ENCODE measurements at places on chromosomes 12 and 14.
A peak's percentile ranks its signal among the peaks of the same experiment; 100 is the strongest.

DNA sequence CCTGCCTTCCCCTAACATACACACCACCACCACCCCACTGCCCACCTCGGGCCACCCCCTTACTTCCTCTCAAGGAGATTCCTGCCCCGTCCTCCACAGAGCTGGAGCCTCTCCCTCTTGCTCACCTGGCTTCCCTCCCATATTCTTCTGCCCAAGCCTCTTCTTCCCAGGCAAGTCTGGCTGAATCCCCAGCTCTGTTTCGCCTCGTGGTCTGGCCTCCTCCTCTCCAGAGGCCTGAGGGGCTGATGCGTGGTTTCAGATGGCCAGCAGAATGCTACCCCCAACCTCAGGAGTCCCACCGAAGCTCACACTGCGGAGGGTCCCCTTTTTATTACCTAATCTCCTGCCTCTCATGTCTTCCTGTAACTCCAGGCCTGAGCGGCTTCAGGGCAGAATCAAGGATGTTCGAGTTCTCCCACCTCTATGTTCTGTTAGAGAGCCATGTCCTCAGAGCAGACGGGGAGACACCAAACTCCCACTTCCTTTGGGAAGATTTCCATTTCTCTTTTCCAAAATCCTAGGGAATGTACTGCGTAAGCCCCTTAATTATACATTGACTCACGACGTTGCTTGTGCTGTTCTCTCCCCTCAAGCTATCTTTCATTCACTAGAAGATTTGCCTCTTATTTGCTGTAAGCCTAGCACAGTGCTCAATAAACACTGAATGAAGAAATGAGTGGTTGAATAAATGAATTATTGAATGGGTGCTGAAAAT is 33.9 kb upstream of the LTBP2 start:
- no peak for DNase-seq

GRCh38 chr14:92663049-92663448 is 85.4 kb downstream of the LGMN start:
- no peak for DNase-seq

GRCh38 chr12:113022563-113023297 is 33.8 kb upstream of the DTX1 start:
- no peak for DNase-seq

DNA sequence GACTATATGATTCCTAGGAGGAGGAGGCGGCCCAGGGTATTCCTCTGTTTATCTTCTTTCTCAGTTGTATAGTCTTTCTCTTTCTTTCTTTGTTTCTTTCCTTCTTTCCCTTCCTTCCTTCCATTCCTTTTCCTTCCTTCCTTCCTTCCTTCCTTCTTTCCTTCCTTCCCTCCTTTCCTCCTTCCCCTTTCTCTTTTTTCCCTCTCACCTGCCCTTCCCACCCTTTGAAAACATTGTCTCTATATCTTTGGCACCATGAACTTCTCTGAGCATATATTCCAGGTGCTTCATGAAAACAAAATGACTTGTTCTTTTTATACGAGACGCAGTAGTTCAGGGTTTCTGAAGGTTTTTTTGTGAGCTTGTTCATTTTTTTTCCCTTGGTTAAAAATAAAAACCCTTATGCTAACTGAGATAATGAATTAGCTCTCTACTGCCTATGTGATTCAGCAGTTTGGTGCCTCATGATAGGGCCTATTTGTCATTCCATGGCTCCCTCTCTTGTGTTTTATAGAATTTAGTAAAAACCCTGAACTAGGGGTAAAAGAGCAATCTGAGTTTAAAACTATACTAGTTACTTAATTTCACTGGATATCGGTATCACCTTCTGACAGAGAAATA is 3.2 kb upstream of the TESPA1 start:
- DNase-seq, result no peak

DNA sequence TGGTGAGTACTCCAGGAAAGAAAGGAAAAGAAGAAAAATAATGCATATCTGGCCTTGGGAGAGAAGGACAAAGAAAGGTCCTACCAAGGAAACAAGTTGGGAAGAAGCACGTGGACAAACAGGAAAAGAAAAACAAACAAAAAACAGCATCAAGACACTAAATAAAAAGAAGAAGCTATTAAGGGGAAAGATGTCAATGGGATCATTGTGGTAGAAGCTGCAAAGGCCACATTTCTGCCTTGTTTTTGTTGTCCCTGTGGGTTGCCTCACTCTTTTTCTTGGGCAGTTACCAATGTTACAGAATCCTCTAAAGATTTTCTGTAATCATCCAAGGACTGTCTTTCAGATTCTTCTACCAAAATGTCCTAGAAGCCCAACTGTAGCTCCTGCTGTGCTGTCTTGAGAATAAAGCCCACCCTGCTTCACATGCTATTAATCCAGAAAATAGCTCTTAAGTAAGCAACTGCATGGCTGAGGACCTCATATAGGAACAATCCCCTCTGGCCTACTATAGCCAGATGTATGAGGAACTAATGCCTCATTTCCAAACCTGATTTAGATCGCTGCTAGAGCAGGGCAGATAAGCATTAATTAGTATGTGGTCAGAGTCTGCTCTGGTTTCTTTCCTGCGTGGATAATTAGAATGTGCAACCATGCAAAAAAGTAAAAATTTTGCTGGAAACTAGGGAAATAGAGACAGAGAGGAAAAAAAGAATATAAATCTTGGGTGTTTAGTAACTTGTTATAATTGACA is 10.2 kb upstream of the CPNE8 start:
- no peak for DNase-seq

DNA sequence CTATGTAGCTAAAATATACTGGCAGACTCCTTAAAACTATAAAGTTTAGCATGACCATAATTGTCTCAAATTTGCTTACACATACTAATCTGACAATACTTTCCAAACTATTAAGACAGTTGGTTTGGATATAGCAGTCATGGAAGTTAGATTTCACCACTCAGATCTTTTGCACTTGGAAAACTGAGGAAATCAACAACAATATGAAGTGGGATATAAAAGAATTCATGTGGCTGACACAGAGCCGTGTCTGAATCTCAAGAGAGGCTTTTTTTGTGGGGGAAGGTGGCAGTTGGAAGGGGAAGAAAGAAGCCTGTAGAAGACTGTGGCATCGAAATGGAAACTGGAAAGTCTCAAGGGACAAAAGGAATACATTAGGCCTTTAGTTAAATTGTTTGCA is 166.6 kb upstream of the FLRT2 start:
- no peak for DNase-seq

GRCh38 chr14:25004389-25004809 is 45.5 kb downstream of the STXBP6 start:
- DNase-seq, result no peak

DNA sequence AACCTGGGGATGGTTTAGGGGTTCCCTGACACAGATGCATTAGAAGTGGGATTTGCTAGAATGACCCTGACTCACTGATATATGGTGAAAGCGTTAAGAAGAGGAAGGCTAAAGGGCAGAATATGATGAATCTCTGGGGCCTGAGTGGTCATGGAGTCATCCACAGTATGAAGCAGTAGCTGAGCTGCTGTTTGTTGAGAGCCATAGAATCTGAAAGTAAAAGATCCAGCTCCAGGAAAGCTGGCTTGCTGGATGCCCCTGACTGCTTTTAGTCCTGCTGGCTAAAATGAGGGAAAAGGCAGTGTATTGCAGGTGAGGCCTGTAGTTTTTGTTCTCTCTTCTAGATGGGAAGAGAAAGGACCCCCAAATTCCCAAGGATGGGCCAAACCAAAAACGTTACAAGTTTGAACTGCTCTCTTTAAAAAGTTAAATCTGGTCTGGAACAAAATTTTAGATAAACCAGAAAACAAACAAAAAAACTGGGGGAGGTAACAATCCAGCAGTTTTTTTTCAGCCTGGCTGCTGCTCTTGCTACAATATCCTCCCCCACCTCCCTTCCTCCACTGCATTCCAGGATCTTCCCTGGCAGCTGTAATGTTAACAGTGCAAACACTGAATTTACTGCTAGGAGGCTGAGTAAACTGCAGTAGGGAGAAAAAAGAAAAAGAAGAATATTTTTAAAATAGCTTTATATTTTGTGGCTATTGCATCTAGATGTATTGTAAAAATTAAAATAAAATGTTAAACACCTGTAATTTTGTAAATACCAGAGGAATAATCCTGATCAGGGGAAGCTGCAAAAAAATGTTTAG is 16.5 kb downstream of the SEL1L start:
- no peak for DNase-seq

- DNase-seq, result no peak
These were observed 700.2 kb downstream of the DIO2 start for GRCh38 chr14:79511146-79511545.

DNA sequence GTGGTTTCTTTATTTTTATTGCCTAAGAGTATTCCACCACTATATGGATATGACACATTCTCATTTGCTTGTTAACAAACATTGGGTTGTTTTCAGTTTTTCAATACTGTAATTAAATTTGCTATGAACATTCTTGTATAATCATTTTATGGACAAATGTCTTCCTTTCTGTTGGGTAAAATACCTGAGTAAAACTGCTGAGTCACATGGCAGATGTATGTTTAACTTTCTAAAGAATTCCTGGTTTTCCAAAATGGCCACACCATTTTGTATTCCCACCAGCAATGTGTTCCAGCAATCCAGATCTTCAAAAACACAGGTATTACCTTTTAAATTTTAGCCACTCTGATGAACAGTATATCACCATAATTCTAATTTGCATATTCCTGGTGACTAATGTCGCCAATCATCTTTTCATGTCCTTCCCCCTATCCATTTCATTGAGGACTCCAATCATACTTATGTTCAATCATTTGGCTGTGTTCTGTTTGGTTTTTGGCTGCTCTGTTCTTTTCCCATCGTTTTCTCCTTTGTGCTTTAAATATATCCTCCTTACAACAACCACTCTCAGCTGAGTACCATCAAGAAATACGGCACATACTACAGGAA is 36.0 kb downstream of the CDK17 start:
- DNase-seq, result no peak

DNA sequence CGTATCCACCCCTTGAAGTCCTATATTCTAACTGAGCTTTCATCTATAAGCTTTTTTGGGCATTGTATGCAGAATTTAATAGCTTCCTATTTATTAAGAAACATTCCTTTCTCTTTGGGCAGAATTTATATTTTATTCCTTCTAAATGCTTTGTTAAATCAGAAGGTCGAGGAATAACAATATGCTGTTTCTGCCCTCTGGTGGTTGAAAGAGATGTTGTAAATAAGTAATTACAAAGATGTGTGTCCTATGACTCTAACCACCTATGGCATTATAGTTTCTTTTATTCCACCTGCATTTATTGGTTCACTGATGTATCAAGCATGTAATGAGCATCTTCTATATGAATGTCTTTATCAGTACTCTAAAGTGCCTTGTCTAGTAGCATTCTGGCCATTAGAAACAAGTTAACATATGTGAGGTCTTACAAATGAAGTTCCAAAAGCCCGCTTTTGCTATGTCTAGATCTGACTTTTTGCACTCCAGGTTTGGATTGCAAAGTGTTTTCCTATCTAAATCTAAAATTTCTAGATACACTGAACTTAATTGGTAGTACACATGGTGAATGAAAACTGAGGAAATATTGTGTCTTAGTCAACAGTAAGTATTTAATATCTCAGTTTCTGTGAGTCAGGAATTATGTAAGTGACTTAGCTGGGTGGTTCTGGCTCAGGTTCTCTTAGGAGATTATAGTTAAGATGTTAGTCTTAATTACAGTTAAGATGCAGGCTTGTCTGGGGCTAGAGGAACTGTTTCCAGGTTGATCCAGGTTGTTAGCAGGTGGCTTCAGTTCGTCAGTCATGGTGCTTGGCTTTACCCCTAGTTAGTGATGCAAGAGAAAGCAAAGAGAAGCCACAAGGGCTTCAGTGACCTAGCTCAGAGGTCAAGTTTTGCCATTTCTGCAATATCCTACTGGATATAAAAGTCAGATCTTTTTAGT is 57.5 kb downstream of the PLEKHA5 start:
- no peak for DNase-seq

DNA sequence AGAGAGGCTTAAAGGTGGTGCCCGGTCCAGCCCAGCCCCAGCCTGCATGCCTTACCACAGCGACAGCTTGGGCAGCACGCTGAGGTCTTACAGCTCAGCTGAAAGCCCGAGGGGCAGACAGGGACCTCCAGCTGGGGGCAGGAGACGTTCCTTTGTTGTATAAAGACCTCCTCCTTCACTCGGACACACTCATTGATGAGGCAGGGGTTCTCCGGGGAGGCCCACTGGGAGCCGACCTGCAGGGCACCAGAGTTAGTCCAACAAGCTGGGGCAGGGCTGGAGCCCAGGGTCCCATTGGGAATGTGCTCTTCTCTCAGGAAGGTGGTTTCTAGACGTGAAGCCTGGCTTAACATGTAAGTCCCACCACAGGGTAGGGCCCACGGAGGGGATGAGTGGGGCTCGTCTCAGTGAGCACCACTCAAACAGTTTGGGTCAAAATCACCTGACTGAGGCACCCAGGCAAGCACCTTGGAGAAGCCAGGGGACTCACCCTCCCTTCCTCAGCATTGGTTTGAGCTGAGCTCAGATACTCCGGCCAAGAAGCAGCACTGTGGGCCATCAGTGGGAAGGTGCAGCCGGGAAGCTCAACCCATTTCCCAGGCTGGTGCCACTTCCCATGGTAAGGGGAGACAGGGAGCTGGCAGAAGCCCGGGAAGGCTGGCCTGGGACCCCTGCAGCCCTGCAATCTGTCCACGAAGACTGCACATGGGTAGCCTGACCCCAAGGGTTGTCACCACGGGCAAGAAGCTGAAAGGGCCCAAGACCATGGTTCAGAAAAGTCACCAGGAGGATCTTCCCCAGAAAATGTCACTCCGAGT is 24.3 kb upstream of the ANO2 start:
- no peak for DNase-seq

GRCh38 chr12:52920937-52921336 is 16.1 kb upstream of the KRT8 start:
- no peak for DNase-seq

DNA sequence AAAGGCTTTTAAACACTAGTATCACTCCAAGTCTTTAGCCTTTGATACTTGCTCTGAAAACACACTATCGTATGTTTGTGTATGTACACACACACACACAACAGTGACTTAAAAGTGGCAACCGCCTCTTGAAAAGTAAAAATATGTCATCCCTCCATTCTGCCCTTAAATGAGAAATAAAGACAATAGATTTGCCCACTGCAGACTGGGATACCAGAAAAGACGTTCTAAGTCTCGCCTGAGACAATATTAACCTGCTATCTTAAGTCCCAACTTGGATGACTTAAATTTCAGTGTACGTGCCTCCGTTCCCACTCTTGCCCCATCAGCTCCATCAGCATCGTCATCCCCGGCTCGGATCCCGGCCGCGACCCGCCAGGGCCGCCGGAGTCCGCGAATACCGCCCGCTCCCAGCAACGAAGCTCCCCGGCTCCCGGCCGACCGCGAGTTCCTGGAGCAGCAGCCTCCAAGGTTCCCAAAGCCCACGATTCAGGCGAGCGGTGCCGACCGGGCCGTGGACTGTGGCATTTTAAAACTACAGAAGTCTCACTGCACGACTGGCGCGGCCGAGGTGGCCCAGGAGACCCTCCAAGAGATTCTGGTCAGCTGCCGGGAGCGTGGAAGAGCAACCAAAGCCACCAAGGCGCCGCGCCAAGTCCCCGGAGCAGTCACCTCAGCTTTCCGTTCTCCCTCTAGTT is 2.8 kb upstream of the ARID2 start:
- DNase-seq, result peak; percentile 40

- no peak for DNase-seq
These were observed 129.7 kb upstream of the FUT8 start for GRCh38 chr14:65282896-65283253.
